ENCODE measurements at places on chromosomes 1 and 21.
A peak's percentile ranks its signal among the peaks of the same experiment; 100 is the strongest.

DNA sequence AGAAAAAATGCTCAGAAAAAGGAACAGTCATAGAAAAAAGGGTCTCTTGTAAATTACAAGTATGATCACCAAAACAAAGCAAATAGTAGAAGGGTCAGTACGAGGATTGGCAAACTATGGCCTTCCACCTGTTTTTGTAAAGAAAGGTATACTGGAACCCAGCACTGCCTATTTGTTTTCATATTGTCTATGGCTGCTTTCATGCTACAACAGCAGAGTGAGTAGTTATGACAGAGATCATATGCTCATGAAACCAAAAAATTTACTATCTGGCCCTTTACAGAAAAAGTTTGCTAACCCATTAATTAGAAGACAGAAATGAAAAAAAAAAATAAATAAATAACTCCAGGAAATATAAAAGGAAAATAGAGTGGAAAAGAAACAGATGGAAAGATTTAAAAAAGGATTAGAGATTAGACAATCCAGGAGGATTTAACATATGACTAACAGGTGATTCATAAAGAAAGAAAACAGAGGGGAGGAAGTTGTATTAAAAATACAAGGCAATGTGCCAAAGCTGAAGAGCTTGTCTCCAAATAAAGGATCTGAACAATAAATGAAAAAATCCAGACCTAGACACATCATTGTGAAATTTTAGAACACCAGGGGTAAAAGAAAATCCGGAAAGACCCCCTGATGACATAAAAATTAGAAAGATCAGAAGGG is 108.5 kb upstream of the SERTAD4 start:
- no peak for DNase-seq

DNA sequence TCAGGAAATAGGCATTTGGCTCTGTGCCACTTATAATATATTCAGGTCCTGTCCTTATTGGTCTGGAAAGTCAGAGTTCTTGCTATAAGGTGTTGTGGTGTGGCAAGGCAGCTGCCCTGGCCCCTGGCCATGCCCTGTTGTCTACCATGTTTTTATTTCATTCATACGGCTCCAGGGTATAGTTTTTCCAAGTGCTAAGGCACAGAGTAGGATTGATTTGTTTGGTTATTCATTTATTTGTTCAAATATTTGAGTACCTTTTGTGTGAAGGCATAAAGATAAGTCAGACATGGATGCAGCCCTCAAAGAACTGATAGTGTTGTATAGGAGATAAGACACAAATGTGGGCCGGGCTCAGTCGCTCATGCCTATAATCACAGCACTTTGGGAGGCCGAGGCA is 10.1 kb downstream of the ZBTB8B start:
- DNase-seq, result no peak

- DNase-seq, result no peak
Measured at GRCh38 chr1:168638884-168639283, 62.5 kb downstream of the XCL1 start.

DNA sequence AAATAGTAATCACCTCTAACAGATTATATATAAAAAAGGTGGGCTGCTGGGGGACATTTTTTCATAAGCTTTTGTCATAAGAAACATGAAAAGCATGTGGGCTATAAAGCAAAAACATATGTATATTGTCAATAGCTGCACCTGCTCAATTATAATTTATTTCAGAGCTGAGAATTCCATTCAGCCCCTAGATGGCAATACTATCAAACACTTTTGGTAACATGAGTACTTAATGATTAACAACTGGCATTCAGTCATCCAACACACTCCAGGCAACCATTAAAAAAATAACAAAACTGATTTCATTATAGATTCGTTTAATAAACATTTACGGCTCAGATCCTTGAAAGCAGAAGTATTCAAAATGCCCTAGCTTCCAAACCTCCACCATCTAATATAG is 115.1 kb downstream of the KCTD3 start:
- peak; percentile 34 for DNase-seq

DNA sequence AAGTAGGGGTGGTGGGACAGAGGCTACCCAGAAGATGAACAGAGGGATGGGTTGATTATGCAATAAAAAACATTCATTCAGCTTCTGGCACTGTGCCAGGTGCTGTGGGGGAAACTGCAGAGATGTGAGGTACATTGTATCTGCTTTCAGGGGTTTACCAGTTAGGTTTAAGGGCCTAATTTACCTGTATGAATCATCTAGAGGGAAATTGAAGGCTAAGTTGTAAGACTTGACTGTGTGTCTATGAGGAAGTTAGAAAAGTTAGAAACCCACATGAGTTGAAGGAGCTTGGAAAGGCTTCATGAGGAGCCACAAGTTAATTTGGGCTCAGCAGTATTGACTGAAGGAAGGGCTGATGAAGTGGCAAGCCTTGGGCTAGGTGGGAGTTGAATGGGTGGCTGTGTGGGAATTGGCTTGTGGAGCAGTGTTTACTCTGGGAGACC is 36.7 kb upstream of the APOBEC4 start:
- no peak for DNase-seq

DNA sequence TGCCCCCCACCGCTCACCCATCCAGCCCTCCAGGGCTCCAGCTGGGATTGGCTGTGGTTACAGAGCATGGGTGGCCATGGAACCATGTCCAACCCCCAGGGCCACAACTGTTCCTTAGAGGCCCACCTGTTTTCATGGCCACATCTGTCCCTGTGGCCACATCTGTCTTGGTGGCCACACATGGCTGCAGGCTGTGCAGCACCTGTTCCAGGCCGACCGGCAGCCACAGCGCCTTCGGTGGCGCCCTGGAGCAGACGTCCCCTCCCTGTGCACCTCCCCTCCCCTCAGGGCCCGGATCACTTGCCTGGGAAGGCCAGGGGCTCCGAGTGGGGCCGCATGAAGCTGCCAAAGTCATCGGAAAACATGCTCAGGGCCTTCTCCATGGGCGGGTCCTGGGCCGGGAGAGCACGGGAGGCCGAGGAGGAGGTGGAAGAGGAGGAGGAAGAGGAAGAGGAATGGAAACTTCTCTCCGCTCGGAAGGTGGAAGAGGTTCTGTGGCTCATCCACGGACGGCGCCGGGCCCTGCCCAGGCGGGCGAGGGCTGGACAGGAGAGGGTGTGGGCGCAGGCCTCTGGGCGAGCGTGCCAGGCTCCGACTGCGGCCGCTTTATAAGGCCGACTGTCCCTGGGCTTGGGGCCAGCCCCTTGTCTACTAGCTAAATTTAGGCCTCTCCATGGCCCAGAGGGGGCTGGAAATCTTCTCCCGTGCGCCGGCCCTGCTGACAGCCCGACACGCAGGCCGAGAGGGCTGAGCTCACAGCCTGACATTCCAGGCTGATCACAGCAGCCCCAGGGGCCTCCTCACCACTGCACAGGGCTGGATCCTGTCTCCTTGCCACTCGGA is at the start of gene HSPB7:
Gene HSPB7, minus strand, starts transcription at position 583 of the 843 bp plus-strand sequence. Its CDS starts 80 bp downstream, at position 503.
- DNase-seq, result peak; percentile 98

DNA sequence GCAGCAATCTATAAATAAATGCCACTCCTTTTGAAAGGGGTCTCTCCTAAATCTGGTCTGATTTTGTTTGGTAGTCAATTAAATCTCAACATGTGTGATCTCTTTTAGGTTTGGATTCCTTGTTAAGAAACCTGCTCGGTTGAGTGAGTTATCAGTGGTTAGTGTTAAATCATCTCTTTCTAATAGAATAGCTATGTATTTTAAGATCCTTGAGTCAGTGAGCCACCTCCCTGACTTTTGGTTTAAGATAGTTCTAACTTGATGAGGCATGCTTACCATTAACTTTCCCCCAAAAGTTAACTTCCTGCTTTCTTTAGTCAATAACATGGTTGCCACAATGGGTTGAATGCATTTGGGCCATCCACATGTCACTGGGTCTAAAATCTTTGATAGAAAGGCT is 93.1 kb upstream of the OLFM3 start:
- DNase-seq, result no peak

GRCh38 chr1:245277276-245277675 is 122.5 kb downstream of the KIF26B start:
- DNase-seq, result no peak
